NCI-H460 (cell line): ENCODE measurements at places on chromosomes 11 and 22.

GRCh38 chr11:74320538-74320937 lies 9.1 kb upstream of the P4HA3 start:
- DNase-seq: no peak

- no peak for DNase-seq
Observed at GRCh38 chr11:45560913-45561281, 104.5 kb downstream of the CHST1 start.

DNA sequence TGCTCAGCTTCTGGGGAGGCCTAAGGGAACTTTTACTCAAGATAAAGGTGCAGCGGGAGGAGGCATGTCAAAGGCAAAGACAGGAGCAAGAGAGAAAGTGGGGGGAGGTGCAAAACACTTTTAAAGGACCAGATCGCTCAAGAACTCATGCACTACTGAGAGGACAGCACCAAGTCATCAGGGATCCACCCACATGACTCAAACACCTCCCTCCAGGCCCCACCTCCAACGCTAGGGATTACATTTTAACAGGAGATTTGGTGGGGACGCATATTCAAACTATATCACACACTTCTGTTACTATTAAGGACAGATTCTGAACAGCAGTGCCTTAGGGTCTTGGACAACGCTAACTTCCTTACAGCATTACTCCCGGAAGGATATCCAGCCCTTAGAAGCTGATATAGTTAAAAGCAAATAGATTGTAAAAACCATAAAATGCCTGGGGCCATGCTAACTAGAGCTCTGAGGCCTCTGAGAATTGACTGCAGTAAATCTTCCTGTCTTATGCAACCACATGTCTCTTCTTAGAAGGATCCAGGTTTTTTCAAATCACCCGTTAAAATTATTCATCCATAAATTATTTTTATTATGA lies 16.7 kb upstream of the ZC3H12C start:
- peak; percentile 44 for DNase-seq

GRCh38 chr22:28034760-28035401 lies 115.8 kb upstream of the PITPNB start:
- no peak for DNase-seq

GRCh38 chr11:46832511-46833214 lies 13.4 kb downstream of the CKAP5 start:
- DNase-seq: no peak

- DNase-seq: no peak
Observed at GRCh38 chr22:39913886-39914285, 13.0 kb downstream of the GRAP2 start.

GRCh38 chr22:37559521-37559900 lies 769 bp upstream of the CDC42EP1 start:
- no peak for DNase-seq

GRCh38 chr11:30816959-30817880 lies 231.1 kb upstream of the MPPED2 start:
- no peak for DNase-seq

DNA sequence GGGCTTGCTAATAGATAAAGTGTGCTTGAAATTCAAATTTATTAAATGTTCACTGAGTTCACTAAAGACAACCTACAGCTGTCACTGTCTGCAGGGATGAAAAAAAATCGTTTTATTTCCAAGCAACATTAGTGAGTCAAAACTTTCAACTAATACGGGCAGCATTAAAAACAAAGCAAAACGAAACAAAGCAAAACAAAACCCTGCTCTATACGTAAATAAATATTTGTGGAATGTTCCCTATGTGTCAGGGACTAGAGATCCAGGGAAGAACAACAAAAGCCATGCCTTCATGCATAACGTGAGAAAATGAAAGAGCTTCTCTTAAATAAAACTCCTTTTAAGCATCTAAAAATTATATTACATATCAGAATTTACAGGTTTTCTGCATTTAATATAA lies 553 bp downstream of the NAALAD2 start:
- DNase-seq: no peak

- no peak for DNase-seq
Observed at GRCh38 chr11:120404495-120404894, 68.3 kb downstream of the ARHGEF12 start.

GRCh38 chr22:30885001-30885366 lies 83.6 kb downstream of the MORC2 start:
- DNase-seq: no peak

- no peak for DNase-seq
Observed at GRCh38 chr22:22689621-22690345, 45.4 kb downstream of the GGTLC2 start.

DNA sequence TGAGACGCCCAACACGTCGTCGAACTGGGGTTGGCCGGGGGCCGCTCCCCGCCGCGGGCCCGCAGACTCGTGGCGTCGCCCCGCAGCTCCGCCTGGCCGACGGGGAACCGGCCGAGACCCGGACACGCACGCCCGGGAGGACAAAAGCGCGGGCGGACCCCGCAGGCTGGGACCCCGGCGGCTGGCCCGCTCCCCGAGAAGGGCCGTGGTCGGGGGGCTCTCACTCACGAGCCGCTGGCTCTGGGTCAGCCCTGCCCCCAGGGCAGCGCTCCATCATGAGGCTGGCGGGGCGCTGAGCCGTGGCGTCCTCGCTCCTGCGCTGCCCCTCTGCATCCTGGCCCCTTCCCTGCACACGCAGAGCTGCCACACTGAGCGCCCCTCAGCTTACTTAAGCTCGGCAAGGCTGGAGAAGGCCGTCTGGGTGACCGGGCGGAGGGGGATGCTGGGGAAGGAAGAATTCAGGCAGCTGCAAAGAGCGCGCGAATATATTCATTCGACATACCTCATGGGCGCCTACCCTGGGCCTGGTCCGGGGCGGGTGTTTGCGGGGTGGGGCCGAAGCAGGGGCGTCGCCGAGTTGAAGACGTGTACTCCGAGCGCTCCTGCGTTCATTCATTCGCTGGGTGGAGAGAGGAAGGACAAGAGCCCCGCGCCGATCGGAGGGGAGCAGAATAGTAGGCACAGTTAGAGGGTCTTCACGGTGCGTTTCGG lies 579 bp upstream of the CYB5R2 start:
- DNase-seq: no peak

GRCh38 chr11:70183483-70184176 lies 19.5 kb upstream of the FADD start:
- no peak for DNase-seq
